ENCODE measurements at places on chromosomes 1 and 21.

DNA sequence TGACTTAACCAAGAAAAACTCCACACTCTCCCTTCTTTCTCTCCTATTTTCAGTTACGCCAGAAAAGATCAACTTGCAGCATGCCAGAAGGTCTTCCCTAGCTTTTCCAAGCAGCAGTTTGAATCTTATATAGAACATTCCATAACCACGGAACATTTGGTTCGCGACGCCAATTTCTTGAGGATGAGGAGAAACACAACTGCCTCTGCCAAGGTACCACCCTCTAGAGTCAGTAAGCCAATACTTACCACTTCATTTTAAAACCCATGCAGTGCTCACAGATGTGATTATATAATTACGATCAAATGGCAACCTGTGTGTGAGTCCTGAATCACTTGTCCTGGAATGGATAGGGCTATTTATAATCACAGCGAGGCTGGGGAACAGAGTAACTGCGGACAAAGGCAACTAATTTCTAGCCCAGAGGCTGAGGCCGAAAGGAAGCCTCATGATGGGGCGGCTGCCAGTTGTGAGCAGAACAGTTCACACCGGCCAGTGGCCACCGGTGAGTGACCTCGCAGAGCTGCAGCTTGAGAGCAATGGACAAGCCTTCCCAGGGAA, 43.2 kb upstream of the BACE2 start:
- DNase-seq, result no peak

GRCh38 chr1:185311589-185312225, 5.3 kb downstream of the IVNS1ABP start:
- DNase-seq, result no peak

GRCh38 chr1:20987831-20988825, 188.6 kb downstream of the EIF4G3 start:
- DNase-seq, result no peak

- no peak for DNase-seq
Measured at GRCh38 chr1:15391366-15391765, 18.3 kb upstream of the EFHD2 start.

- no peak for DNase-seq
Measured at GRCh38 chr1:14117700-14118099, 417.7 kb downstream of the PRDM2 start.

DNA sequence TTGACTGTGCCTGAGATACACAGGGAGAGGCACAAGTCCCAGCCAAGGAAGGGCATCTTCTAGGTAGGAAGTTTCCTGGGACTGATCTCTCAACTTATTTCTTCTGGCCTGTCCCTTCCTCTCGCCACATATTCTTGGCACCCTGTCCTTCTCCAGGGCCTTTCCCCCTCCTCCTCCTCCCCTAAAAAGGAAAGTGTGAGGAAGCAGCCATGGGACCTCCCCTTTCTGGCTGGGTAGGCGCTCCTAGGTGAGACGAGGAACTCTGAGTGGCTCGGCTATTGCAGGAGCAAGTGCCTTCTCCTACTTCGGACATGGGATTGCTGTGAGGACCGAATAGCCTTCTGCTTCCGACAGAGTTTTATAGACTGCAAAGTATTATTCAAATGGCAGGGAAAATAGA, 15.5 kb upstream of the MTARC2 start:
- no peak for DNase-seq

- no peak for DNase-seq
Measured at GRCh38 chr21:36847189-36847588, 119.3 kb downstream of the HLCS start.

- peak; percentile 44 for DNase-seq
Measured at GRCh38 chr1:7616076-7616832, 154.8 kb upstream of the VAMP3 start.

DNA sequence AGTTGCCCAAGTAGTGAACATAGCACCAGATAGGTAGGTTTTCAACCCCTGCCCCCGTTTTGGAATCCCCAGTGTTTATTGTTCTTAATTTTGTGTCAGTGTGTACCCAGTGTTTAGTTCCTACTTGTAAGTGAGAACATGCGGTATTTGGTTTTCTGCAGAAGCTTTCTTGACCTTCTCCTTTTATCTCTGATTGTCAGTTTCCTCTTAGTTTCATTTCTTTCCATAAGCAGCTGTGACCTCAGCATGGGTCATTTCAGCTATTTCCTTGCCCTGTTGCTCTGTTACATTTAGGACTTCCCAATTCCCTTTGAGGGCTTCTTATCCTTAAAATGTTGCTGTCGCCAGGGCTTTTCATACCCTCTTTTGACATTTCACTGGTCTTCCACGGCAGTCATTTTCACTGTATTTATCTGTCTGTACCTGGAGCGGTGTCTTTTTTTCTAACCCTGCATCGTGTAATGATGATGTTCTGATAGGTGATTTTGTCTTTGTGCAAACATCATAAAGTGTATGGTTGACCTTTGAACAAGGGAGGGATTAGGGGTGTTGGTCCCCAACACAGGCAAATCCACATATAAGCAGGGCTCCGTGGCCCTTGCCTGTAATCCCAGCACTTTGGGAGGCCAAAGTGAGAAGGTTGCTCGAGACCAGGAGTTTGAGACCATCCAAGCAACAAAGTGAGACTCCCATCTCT, 15.0 kb downstream of the ITSN1 start:
- DNase-seq, result no peak

All from activated CD4-positive, alpha-beta T cell treated with anti-CD3 and anti-CD28 coated beads, Interleukin-2, amount 10 ng/mL, durations not matched to agents 7 days and 5 days (primary cell).